ENCODE measurements at places on chromosomes 11 and 22.

GRCh38 chr11:46618837-46619236, 1.5 kb downstream of the ATG13 start:
- no peak for DNase-seq

DNA sequence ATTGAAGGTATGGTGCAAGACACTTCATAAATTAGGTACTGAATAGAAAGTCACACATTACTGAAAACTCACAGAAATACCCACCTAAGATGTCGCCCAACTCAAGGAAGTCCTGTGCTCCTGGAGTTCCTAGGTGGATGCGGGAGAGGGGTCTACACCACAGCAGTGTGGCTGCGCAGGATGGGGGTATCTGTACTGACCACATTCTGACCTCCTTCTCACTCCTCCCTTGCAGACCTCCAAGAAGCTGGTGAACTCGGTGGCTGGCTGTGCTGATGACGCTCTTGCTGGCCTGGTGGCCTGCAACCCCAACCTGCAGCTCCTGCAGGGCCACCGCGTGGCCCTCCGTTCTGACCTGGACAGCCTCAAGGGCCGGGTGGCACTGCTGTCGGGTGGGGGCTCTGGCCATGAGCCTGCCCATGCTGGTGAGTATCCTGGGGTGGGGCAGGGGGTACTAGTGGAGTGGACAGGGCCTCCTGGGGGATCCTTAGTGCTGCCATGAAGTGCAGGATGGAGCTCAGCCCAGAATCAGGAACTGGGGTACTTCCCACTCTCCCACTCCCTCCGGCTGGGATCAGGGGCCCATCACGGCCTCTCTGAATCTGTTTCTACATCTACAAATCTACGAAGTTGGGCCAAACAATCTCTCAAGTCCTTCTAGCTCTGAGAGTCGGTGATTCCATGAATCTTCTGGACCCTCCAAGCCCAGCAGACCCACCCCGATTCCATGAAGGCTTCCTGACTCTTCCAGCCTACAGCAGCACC, 4.9 kb downstream of the TKFC start:
- DNase-seq, result no peak

- DNase-seq, result no peak
These were observed 44.6 kb downstream of the RBX1 start for GRCh38 chr22:40995821-40996220.

DNA sequence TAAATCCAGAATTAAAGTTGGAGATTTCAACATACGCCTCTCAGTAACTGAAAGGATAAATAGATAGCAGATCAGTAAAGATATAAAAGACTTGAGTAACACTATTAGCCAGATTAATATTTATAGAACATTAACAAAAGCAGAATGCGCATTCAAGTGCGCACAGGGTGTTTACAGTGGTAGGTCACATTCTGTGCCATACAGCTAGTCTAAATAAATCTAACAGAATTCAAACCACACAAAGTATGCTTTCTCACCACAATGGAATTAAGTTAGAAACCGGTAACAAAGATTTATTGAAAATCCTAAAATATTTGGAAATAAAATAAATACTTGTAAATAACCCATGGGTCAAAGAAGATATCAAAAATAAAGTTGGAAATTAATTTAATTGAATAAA, 341.0 kb downstream of the DYNC2H1 start:
- no peak for DNase-seq

DNA sequence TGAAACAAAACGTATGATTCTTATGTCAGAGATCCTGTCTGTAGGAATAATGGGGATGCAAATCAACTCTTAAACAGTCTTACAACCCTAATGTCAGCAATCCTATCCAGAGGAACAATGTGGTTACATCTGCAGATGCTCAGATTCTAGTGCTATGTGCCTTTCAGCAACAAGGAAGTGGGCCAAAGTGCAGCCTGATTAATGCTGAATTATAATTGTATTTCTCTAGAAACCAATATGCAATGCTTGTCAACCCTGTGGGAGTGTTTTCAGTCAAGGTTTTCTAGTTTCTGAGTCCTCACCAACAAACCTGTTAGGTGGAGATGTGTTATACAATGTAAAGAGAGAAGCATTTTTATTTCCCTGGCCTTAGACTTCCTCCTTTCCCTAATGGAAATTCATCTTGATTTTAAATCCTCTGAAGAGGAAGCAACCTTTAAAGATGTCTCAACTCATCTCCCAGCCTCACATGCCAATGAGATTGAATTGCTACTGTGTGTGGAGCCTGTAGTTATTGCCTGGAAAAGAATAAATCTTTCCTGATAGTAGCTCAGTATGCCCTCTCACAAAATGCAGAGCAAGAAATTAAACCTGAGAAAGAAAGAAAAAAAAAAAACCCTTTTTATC, 26.2 kb upstream of the TMEM123 start:
- DNase-seq, result no peak

DNA sequence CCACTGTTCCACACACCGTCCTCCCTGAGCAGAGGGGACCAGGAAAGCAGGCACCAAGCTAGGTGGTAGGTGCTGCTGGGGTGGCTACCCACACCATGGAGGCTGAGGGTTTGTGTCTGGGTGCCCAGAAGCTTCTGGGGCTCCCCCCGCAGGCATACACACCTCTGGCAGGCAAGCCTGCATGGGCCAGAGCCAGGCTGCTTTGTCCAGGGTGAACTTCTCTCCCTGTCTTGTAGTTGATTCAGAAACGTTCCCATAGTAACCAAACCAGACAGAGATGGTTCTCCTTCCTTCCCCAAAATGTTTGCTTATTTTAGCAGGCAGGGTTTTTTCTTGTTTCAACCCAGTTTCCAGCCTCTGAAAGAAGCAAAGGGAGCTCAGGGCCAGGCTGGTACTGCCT, 40.9 kb upstream of the SUSD2 start:
- no peak for DNase-seq

DNA sequence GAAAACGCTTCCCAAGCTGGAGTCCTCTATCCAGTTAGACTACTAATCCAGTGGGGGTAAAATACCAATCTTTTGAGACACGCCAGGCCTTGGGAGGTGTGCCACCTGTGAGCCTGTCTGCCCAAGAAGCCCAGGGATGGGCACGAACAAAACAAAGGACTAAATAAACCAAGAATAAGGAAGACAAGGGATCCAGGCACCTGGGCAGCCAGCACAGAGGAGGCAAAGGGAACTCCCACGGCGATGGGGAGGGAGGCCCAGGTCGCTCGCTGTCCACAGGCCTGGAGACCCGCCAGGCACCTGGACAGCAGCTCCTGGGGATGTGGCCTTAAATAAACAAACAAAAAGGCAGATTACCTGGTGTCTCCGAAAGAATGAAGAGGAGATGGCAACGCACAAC, 31.4 kb downstream of the LRFN4 start:
- no peak for DNase-seq

DNA sequence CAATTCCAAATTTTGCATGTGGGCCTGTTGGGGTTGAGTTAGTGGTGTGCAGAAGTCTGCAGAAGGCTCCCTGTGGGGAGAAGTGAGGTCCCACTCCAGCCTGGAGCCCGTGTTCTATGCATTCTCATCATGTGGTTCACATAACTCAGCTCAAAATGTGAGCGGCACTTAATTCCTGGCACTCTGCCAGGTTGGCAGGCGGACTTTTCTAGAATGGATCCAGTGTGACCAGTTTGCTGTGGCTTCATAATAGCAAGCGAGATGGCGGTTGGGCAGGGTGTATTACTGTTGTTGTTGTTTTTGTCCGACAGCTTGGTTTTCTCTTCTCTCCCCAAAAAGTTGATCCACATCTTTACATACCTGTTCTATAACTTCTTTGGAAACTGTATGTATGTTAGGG, 146.8 kb upstream of the TTC12 start:
- no peak for DNase-seq

DNA sequence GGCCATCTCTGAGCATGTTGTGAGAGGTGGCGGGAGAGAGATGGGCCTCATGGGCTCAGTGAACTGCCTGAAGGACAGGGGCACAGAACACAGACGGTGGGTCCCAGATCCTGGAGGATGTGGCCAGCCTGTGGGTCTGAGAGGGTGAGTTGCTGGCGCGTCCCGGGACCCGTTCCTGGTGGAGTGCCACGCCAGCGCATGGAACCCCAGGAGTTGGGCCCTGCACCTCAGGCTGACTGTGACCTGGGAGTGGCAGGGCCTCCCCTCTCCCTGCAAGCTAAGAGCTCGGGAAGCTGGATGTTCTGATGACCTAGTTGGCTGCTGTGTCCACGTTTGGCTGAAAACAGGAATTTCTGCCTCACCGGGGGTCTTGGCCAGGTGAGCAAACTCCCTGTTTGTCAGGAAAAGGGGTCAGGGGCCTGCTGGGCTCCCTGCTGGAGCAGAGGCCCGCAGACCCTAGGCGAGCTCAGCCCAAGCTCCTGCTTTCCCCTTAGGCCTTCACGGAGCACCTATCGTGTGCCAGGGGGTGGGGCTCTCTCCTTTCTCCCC, 15.0 kb downstream of the LRRC32 start:
- no peak for DNase-seq

DNA sequence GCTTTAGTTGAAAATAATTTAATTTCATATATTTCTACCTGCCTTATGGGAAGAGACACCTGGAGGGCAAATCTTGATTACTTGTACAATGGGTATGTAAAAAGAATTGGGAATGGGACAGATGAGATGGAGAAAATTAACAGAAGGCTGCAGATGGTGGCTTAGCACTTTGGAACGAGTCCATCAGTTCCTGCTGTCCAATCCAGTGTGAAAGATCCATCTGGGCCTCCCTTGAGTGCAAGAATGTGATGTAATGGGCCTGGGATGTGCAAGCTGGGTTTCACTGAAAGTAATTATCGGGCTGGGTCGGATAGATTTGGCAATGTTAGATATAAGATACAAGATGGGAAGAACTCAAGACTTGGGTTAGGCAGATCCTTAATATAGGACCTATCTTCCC, 42.0 kb downstream of the CECR2 start:
- DNase-seq, result no peak

DNA sequence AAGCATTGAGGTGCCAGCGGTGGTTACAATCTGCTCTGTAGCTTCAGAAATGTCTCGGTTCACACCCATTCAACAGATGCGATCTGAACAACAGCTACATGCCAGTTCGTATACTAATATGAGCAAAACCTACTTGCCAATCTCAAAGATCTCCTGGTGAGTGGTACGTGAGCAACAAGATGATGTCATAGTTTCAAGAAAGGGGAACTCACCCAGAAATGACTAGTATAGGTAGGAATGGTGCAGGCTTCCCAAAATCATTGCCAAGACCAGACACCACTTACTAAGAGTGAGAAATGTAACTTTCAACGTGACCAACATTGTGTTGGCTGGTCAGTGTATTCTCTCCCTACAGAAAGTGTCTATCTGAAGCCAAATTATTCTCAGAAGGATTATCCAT, 31.1 kb downstream of the OR6Q1 start:
- DNase-seq, result no peak
